ENCODE measurements at places on chromosomes 1 and 21.

DNA sequence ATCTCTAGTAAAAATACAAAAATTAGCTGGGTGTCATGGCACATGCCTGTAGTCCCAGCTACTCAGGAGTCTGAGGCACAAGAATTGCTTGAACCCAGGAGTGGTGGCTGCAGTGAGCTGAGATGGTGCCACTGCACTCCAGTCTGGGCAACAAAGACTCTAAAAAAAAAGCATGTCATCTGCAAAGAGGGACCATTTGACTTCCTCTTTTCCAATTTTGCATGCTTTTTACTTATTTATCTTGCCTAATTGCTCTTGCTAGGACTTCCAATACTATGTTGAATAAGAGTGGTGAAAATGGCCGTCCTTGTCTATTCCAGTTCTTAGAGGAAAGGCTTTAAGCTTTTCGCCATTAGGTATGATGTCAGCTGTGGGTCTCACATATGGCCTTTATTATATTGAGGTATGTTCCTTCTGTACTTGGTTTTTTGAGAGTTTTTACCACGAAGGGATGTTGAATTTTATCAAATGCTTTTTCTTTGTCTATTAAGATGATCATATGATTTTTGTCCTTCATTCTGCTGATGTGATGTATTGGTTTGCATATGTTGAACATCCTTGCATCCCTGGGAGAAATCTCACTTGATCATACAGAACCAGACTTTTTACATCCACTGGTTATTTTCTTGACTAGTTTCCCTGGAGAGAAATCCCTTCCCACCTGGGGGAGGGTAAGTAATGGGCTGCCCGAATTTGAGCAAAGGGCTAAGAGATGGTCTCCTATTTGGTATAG is 17.0 kb upstream of the RAP1GAP start:
- no peak for DNase-seq

GRCh38 chr1:63330331-63330916 is 8.1 kb downstream of the FOXD3 start:
- DNase-seq = no peak

DNA sequence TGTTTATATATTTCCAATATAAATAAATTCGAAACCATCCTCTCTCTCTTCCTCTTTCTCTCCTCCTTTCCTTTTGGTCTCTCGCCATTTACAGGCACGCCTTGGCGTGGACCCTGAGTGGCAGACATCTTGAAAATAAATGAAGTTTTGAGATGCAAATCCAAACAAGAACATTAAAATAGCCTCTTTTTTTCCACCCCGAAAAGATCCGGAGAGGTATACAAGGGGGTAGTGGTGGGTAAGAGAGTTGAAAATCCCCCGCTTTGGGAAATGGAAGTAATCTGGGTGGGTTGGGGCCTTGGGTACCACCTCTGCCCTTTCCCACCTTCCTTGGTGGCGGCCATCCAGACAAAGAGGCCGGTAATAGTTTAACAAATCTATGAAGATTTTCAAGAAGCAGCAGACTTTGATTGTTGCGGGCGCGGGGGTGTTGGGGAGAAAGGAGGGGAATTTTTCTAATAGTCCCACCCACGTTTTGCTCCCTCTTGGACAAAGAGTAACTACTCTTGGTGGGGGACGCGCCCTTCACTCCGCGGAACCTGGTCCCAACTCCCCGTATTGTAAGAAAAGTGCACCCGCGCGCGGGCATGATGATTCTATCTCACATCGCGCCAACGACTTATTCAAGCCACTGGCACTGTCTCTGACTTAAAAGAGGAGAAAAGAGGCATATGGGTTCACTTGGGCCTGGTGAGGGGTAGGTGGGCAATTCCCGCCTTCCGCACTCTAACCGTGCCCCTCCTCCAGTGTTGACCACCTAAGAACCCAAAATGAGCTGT is 4.0 kb upstream of the FOXD3 start:
- no peak for DNase-seq

DNA sequence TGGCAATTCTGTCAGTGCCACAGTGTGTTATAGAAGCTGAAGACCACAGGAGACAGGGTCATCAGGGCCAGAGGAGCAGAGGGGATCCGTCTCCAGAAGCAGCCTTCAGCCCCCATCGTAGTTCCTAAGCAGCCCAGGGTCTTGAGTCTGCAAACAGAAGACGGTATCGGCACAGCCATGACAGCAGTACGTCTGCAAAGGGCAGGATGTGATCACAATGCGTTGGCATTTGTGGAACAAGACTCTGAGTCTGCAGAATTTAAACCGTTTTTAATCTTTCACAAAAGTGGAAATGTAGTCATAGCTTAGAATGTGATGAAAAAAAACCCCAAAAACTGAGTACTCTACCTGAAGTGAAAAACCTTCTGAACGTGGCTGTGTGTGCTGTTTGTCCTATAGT is 44.0 kb upstream of the SCCPDH start:
- no peak for DNase-seq

GRCh38 chr1:69492286-69492685 is 75.4 kb upstream of the LRRC7 start:
- DNase-seq = no peak

DNA sequence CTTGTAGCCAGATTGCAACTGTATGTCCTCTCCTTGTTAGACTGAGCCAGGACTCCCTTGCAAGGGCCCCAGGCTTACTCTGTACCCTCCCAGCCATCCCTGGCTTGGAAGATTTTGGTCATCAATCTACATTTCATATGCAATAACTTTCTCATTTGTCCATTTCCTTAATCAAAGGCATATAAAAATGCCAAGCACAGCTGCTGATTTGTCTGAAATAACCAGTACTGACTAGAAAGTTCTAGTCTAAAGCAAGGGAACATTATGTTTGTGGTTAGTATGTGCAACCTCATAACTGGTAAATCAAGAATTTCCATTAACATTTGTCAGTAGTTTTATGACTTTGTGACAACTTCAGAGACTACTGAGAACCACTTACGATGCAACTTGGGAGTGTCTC is 370.2 kb downstream of the ST6GALNAC3 start:
- DNase-seq = no peak

DNA sequence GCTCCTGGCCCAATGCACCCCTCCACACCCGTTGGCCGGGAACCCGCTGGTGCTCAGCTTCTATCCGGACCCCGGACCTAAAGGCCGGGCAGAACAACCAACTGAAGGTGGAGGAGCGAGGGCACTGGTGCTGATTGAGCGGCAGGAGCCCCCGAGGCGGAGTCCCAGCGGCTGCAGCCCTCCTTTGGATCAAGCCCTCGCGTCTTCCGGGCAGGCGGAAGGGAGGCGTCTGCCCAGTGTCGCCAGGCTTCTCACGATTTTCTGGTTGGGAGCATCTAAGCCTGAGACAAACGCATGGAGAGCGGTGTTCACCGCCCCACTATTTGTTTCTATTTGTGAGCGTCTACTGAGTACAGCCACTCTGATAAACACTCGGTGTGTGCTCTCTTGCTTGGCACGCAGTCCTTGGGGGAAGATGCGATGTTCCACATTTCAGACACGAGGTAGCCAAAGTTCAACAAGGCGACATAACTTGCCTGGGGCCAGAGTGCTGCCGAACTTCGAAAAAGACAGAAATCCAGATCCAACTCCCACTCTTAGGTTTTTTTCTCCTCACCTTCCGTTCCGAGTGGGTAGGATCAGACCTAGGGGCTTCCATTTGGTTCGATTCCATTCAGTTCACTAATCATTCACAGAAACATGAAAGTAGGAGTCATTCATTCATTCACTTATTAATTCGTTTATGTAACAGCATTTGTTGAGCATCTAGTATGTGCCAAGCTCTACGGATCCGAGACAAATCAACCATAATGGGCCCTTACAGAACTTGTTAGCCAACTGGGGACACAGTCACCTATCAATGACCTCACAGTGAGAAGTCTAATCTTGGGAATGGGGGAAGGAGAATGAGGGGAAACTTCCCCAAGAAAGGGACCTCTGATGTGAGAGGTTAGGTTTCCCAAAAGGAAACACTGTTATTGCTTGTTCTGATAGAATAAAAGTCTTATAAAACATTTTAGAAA is 4.9 kb upstream of the DMRTA2 start:
- DNase-seq = no peak

DNA sequence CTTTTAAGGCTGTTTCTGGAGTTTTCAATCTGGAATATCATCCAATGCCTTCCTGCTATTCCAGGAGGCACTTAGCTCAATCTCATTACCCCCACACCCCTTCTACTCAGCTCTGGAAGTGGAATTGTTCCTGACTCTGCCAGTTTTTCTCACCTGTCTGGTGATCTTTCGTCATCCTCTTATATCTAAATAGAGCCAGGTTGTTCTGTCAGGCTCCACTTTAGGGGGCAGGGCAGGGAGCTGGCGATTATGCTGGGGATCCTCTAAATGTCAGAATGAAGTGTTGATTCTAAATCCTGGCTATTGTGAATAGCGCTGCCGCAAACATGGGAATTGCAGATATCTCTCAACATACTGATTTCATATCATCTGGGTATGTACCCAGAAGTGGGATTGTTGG is 63.6 kb upstream of the ETV3 start:
- no peak for DNase-seq

- peak; percentile 99 for DNase-seq
Observed at GRCh38 chr1:53145942-53146708, 3.7 kb upstream of the SLC1A7 start.

GRCh38 chr1:8835941-8836643 is 18.7 kb upstream of the RERE start:
- no peak for DNase-seq

DNA sequence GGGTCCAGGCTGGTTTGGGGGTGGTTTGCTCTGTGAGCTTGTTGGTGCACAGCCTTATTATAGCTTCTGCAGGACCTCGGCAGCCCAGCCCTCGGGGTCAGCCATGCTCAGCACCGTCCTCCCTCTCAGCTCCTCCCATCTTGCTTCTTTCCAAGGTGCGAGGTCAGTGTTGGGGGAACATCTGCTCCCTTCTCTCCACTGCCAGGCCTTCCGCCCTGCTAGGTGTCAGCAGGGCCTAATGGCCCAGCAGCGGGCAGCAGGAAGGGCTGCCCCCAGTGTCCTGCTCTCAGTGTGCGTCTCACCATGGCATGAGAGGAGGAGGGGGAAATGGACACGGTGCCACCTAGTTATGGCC is 36.5 kb upstream of the LRRC3 start:
- DNase-seq = no peak

DNA sequence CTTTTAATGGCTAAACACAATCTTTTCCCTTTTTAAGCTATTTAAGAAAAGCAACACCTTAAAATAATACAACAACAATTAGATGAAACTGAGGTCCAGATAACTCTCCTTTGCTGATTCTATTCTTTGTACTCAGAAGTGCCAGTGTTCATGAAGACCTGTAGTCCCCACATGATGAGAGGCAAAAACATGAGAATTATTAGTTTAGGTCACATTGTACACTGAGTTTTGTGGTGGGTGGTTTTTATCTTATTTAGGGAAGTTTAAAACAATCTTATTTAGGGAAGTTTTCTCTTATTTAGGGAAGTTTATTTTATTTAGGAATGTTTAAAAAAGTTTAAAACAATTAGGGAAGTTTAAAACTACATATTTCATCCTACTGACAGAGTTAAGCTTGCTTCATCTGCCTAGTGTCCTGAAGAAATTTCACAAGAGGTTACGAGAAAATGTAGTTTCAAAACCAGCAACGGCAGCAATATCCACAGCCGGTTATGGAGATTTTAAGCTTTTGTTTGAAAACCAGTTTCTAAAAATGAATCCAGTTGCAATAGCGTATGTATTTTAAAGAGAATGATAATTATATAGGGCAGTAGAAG is 7.8 kb upstream of the OR14I1 start:
- DNase-seq = no peak

GRCh38 chr1:27594564-27595510 is 9.1 kb downstream of the AHDC1 start:
- DNase-seq = no peak

- DNase-seq = no peak
Observed at GRCh38 chr1:107526524-107527198, 385.8 kb downstream of the NTNG1 start.

DNA sequence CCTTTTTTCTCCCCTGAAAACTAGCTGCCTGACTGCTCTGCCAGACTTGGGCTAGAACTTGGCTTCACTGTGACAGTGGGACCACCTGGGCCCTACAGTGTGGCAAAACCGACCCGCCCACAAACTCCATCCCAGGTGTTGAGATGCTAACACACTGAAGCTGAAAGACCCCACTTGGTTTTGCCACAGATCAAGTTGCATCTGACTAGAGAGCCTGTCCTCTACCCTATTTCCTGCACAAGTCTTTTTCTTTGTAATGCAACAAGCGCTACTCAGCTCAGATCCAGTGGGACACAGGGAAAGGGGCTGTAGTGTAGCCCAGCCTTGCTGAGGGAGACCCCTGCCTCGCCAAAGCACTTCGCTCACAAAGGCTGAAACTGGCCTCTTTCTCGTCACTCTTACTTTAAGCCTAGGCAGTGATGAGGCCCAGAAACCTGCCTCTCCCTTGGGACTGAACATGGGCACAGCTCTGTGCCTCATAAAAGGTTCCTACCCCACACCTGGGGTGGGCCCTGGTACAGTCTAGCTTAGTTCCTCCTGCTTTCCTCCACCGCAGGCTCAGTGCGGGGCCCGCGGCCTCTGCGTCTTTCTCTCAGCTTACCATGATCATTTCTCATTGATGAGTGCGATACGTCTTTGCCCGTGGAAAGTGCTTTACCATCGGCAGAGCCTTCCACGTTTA is 9.7 kb downstream of the ALPL start:
- DNase-seq = no peak

GRCh38 chr21:27257908-27258556 is 291.1 kb upstream of the ADAMTS5 start:
- DNase-seq = no peak

- no peak for DNase-seq
Observed at GRCh38 chr1:14884614-14885175, 268.9 kb upstream of the TMEM51 start.

DNA sequence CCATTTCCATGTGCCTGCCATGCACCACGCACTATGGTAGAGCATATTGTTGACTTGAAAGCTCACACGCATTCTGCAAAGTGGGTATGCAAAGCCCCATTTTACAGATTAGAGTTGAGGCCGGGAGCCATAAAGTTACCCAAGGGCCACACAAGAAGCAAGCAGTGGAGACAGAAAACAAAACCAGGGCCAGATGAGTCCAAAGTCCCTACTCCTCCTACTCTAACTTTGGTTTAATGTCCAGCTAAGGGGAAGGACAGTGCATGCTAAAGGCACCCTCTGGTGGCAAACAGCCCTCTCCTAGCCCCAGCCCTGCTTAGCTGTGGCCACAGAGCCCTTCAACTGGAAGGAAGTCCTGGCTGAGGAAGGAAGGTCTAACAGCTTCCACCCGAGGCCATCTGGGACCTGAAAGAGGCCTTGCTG is 74.9 kb downstream of the SLC66A1 start:
- DNase-seq = no peak

GRCh38 chr1:234533975-234534876 is 55.2 kb upstream of the TARBP1 start:
- peak; percentile 100 for DNase-seq
